ENCODE measurements at places on chromosomes 12 and 14.

- DNase-seq: peak; percentile 77
These were observed 1.1 kb upstream of the BCL11B start for GRCh38 chr14:99272899-99273765.

DNA sequence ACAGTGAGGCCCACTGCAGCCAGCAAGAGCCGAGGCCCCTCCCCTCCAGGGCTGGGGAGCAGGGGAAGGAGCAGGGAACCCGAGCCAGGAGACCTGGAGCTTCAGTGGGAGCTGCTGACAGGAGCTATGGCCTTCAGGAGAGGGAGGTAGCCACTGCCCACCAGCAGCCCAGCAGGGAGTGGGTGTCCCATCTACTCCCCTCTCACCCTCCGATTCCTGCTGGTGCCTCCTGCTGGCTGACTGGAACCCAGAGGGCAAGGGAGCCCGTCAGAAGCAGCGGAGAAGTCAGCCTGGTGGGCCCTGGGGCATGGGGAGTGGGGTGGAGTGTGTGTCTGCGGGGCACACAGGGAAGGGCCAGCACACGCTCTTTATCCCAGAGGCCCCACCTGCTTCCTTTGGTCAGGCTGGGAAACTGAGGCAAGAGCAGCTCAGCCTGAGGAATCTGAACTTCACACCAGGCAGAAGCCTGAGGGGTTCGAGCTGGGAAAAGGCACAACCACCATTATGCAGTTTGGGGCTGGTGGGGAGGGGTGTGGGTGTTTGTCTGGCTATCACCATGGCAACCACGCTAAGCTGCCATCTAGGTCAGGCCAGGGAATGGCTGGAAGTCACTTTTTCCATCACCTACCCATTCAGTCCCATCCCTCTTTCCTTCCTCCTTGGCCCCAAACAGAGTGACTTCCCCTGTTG lies 36.8 kb upstream of the PLEKHG6 start:
- DNase-seq: peak; percentile 51

DNA sequence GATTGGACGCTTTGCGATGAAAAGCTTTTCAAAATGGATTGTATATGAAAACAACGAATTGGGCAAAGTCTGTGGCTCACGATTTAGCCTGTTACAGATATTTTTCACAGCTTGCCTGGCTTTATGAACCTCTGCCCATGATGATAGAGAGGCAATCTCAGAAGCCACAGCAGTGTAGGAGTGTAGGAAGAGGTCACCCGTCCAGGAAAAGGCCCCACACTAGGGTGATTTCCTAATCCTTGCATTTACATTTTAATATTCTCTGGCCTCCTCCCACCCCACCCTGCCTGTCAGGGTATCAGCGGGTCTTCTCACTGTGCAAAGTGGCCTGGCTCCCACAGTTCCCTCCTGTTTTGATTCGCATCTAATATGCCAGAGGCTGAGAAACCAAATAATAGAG lies 81.8 kb upstream of the FOXN3 start:
- no peak for DNase-seq

- no peak for DNase-seq
These were observed 29.0 kb upstream of the MAX start for GRCh38 chr14:65131301-65131701.

DNA sequence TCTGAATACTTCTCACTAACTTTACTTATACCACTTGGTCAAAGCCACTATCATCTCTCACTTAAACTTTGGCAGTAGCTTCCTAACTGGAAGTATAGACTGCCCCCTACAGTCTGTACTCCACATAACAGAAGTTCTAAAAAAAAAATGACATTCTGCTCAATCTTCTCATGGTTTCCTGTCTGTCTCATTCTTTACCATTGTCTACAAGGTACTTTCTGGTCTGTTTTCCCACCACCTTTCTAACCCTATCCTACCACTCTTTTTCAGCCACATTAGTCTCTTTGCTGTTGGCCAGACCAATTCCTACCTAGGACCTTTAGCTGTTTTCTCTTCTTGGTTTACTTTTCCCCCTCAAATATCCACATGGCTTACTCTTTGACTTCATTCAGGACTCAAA lies 14.7 kb downstream of the CPSF6 start:
- DNase-seq: no peak

- DNase-seq: no peak
These were observed 5.2 kb downstream of the MTERF2 start for GRCh38 chr12:106981788-106982187.

DNA sequence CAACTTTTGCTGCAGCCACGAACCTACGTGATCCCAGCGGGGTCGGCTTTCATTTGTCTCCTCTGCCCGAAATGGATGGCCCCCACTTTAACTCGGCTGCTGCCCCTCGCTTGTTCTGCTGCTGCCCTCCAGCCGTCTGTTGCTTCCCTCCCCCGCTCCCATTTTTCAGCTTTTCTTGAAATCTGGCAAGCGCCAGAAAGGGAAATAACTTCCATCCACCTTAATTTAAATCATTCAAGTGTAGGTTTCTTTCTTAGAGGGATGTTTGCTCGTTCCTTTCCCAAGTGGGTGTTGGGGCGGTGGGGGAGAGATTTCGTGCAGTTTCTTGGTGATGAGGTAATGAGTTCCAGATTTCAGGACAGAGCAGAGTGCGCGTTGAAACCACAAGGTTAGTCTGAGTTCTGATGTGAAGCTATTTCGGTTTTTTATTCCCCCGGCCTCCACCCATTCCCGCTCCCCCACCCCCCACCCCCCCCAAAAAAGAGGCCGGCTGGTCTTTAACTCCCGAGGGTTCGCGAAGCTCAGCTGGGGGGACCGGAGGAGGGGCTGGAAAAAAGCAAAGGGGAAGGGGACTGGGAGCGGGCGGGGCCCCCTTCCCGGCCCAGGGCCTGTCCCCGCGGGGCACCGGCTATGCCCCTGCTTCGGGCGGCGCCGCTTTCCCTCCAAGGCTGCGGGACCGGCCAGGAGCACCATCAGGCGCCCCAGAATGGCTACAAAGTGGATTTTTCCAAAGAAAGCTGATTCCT lies 2.2 kb upstream of the ZFP36L1 start:
- DNase-seq: peak; percentile 70

- DNase-seq: no peak
These were observed 41.7 kb upstream of the ITPR2 start for GRCh38 chr12:26874501-26875296.

DNA sequence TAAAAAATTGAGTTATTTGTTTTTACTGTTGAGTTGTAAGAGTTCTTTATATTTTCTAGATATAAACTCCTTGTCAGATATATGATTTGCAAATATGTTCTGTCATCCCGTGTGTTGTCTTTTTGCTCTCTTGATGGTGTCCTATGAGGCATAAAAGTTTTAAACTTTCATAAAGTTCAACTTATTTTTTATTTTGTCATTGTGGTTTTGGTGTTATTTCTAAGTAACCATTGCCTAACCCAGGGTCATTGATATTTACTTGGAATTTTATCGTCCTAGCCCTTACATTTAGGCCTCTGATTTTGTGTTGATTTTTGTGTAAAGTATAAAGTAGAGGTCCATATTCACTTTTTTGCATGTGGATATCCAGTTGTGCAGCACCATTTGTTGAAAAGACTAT lies 63.1 kb downstream of the SRGAP1 start:
- DNase-seq: no peak

DNA sequence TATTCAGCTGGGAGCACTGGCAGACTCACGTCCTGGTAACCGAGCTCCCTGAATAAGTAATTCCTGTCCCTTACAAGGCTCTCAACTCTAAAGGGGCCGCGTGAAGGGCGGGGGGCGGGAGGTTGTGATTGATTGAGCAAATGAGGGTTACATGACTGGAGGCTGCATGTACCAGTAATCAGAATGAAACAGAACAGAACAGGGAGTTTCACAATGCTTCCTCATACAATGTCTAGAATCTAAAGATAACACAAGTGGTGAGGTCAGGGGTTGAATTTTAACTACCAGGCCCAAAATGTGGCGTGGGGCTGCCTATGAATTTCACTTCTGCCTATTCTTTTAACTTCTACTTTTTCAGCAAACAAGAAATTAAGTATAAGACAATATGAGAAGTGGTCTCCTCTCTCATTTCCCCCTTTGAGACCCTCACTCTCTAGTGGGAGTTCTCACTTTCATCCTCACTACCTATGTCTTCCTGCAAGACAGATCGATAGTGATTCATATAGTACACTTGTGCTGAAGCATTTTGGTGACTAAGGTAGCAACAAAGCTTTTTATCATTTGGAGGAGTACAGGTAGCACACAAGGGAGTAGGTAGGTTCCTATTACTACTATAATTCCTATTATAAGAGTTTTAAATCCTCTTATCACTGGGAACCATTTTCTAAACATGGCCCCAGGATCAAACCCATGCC lies 239.8 kb downstream of the KTN1 start:
- DNase-seq: no peak

- DNase-seq: peak; percentile 77
These were observed 27.8 kb downstream of the FBXL14 start for GRCh38 chr12:1566449-1567135.

GRCh38 chr12:111434680-111435338 lies 29.1 kb downstream of the SH2B3 start:
- no peak for DNase-seq

DNA sequence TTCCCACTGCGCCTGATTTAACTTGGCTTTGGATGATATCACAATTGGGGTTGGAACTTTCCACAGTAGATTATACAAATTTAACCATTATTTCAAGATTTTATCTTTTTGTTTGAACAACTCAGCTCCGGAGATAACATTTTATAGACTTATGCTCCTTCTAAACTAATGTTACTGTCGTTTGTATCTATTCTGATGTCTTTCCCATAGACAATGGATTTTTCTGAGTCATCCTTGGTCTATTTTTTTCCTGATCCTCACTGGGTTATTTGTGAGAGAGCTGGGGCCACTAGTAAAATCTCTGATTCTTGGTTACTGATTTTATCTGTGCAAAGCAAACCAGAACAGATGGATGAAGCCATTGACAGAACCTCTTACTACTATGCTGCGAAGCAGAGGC lies 175.1 kb downstream of the SLC38A4 start:
- no peak for DNase-seq

- no peak for DNase-seq
These were observed 11.7 kb downstream of the EPS8 start for GRCh38 chr12:15777355-15778012.
